ENCODE measurements at places on chromosomes 3 and 15.

DNA sequence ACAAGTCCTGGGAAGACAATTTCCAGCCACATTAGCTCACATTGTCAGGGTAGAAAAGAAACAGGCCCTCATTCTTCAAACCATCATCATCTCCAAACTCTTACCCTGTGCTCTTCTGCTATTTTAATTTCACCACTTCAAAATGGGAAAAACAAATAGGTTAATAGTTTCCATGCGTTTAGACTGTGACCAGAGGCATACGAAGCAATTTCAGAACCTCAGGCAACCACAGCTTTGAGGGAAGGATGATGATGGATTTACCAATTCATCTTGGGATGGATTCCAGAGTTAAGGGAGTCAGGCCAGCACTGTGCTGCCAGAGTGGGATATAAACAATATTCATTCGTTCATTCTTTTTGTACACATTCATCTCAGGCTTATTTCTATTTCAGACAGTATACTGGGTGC is 307.8 kb upstream of the TPRG1 start:
- DNase-seq: no peak

DNA sequence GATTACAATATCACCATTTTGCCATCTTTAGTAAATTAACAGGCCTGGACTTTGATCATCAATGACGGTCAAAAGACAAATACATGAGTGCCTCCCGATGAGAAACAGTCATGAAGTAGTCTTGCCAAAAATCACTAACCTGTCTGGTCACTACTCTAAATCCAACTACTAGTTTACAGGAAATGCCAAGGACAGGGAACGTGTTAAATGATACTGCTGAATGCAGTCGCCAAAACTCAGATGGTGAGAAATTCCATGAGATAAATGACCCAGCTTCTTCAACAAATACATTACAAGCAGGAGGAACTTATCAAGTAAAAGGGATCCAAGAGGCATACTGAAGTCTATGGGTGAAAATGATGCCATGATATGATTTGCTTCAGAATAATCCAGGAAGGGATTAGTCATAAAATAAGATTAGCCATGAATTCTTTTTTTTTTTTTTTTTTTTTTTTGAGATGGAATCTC is 35.8 kb upstream of the ATP13A3 start:
- no peak for DNase-seq

DNA sequence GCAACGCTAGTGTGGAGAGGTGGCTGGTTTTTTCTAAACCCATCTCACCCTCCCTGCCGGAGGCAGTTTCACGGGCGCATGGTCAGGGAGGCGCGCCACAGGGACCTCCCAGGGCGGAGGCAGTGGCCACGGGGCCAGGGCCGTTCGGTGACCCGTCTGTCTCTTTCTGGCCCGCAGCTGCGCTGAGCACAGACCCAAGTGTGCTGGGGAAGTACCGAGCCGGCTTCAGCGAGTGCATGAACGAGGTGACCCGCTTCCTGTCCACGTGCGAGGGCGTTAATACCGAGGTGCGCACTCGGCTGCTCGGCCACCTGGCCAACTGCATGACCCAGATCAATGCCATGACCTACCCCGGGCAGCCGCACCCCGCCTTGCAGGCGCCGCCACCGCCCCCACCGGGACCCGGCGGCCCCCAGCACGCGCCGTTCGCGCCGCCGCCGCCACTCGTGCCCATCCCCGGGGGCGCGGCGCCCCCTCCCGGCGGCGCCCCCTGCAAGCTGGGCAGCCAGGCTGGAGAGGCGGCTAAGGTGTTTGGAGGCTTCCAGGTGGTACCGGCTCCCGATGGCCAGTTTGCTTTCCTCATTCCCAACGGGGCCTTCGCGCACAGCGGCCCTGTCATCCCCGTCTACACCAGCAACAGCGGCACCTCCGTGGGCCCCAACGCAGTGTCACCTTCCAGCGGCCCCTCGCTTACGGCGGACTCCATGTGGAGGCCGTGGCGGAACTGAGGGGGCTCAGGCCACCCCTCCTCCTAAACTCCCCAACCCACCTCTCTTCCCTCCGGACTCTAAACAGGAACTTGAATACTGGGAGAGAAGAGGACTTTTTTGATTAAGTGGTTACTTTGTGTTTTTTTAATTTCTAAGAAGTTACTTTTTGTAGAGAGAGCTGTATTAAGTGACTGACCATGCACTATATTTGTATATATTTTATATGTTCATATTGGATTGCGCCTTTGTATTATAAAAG is 1.8 kb downstream of the HES1 start:
- peak; percentile 81 for DNase-seq

- DNase-seq: no peak
Observed at GRCh38 chr3:69433969-69434325, 48.1 kb upstream of the FRMD4B start.

DNA sequence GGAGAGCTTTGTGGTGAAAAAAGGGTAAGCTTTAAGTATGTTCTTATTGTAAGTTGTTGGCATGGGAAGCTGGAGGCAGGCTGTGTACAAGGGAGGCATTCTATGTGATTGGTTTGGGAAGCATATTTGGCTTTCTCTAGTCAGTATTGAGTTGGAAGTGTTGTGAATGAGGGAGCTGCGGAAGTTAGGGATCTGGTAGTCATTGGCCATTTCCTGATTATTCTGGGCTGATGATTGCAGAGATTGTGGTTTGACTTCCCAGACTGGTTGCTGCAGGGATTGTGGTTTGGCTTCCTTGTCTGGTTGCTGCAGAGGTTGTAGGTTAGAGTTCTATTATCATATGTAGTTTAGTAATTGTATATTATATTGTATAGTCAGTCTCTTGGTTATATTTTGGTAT is 21.0 kb downstream of the STXBP5L start:
- DNase-seq: no peak

GRCh38 chr3:170953736-170954135 is 45.3 kb upstream of the EIF5A2 start:
- no peak for DNase-seq

GRCh38 chr3:78728406-78729145 is 1039.2 kb downstream of the ROBO1 start:
- DNase-seq: peak; percentile 36

DNA sequence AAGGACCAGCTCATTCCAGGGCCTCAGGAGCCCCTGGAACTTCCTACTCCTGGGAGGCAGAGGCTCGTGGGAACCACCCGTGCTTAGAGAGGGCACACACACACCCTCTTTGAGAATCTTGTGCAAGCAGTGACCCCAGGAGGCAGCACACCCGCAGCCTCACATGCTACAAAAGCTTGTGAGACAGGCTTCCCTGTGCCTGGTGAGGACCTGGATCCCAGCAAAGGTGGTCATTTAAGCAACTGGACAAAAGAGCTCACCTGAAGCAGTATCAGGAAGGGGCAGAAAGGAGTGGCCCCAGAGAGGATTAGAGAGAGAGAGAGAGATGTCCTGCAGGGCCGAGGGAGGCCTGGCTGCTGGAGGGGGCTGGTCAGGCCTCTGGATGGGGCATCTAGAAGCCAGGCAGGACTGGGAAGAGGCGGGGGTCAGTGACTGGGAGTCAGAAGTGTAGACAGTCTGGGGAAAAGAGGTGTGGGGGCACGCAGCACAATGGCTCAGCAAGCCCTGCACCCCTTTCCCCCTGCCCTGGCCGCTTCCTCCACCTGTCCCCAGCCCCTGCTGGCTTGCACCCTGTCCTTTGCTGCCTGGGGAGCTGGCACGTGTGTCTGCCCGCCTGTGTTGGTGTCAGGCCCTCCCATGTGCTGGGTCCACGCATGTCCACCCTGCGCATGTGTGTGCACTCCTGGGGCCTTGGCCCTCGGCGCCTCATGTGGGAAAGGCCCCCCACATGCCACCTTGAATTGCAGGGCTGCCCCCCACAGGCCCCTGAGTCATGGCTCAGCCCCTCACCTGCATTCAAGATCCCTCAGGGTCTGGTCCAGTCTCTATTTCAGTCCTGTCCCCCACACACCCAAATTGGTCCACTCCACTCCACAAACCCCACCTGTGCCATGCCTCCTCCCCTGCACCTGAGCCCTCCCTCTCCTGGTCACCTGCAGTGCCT is 36.9 kb downstream of the TSPAN3 start:
- no peak for DNase-seq

DNA sequence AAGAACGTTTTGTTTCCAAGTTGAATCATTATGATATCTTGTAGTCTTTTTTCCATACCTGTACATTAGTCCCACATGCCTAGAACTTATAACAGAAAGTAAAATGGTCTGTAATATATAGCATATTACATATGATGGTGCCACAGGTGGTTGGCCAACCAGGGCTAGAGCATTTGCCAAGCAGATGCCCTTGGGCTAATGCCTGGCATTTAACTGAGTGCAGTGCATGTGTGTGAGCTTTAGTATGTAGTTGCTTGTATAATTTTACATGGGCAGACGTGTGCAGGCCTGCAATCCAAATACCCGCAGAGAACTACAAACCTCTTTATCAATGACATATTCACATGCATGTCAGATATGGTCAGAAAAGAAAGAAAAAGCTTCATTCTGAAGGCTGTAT is 27.5 kb downstream of the THSD4 start:
- no peak for DNase-seq

GRCh38 chr15:22861161-22861560 is 22.7 kb downstream of the NIPA2 start:
- no peak for DNase-seq

DNA sequence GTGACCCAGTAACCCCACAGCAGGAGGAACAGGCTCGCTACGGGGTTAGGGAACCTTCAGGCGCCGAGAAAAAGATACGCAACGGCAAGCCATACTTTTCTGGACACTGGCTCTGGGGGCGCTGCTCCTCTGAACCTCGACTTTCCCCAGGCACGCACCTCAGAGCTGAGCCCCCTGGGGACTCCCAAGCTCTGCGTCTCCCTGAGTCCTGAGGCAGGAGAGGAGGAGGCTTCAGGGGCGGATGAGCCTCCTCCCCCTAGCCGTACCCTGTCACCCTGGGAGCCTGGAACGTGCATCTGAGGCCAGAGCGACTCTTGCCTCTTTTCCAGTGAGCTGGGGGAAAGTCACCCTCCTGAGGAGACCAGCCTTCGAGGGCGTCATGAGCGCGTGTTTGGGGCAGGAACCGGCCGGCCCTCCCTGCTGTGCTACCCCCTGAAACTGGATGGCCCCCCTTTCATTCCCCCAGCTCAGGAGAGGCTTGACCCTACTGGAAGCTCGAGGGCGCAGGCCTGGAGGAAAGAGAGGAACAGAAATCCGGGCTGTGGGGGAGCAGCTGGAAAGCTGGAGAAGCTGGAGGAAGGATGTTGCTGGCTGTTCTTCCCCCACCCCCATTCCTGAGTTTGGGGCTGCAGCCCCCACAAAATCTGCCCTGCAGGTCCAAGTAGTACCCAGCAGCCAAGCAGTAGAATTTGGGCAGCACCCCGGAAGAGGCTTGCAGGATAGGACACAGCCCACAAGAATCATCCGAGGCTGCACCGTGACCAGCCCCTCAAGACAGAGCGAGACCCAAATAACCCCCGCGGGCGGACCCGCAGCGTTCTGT is 25.1 kb upstream of the POLG start:
- no peak for DNase-seq

DNA sequence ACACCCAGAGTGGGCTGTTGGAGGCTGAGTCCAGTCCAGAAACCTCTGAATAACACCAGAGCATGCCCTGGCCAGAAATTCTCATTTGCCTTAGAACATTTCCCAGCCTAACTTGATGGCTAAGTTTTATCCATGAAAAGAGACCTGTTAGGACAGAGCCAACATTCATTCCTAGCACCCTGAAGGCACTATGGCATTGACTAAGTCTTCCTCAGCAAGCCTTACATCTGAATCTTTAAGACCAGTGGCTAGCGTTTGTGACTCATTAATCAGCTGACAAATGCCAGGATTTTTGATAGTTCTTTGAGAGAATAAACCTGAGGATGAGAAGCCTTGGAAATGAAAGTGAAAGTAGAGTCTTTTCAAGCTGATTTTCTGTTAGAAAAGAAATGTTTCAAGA is 1087.1 kb upstream of the ALCAM start:
- no peak for DNase-seq

DNA sequence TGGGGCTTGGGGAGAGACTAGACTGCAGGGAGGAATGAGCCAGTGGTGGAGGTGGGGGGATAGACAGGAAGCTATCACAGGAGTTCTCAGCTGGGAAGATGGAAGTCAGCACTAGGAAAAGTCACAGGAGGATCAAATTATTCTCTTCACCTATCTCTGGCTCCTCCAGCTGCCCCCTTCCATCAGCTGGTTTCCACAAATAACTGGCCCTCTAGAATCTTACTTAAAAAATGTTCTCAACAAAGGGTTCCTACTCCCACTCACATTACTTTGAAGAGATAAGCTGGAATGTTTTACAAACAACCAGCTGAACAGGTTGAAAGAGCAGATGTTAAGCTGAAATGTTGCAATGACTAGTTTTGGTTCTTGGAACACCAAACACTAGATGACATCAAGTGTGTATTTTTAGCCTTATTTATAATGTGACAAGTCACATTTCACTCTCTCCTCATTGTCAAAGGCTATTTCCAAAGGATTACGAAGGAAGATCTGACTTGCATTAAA is 102.7 kb upstream of the AADACL2 start:
- DNase-seq: no peak

DNA sequence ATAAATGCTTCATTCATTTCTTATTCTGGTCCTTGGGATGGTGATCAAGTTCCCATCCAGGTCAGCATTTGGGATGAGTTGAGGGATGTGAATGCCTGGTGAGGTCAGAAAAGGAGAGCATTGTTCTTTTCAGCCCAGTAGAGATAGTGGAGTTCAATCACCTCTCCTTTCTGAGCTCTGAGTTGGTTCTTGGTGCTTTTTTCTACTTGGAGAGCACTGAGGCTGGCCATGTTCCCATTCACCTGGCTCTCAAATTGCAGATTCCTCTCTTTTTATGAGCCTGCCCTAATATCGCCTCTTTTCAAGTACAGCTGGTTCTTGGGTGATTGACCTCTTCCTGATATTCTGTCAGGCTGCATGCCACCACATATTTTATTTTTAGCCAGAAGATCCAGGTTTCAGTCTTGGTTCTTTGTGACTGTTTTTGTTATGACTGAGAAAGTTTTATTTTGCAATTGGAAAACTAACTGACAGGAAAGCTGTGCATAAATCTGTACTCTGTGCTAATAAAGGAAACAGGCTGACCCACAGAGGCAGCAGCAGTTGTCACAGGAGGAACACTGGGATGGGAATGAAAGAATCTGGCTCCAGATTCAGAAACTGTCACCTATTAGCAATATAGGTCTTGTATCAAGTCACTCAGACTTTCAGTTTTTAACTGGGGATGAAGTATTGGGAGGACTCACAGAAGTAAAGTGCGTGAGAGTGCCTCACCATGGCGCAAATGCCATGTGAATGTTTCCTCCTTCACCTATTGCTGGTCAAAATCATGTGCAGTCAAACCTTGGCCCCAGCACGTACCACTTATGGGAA is 10.7 kb downstream of the AQP9 start:
- no peak for DNase-seq

DNA sequence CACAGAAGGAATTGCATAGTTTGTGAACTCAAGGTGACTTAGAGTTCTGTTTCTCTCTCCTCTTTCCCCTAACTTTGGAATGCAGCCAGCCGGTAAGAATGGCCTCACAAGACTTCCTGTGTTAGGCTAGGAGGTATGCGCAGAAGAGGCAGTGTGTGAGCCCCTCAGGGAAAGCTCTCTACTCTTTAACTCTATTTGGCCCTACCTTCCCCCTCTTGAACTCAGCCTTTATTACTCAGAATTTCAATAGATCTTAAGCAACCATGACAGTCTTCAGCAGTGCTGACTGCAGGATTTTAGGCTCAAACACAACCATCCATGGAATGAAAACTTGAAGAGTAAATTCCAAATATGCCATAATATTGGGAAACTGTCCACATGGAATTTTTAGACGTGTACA is 209.5 kb downstream of the DTWD1 start:
- DNase-seq: no peak

GRCh38 chr15:43406808-43407207 is 35.9 kb downstream of the TUBGCP4 start:
- DNase-seq: no peak

GRCh38 chr15:39783244-39783820 is 691 bp upstream of the FSIP1 start:
- DNase-seq: peak; percentile 47

GRCh38 chr3:178434206-178434805 is 101.9 kb upstream of the KCNMB2 start:
- DNase-seq: peak; percentile 31
